ENCODE measurements at places on chromosomes 1 and 21. TPM values are rescaled to one million over a fixed set of nuclear protein-coding genes. Genes with fewer than 3 reads are reported as not detected.

GRCh38 chr1:95126366-95126765, 9.2 kb downstream of the TLCD4 start:
- DNase-seq: no peak

DNA sequence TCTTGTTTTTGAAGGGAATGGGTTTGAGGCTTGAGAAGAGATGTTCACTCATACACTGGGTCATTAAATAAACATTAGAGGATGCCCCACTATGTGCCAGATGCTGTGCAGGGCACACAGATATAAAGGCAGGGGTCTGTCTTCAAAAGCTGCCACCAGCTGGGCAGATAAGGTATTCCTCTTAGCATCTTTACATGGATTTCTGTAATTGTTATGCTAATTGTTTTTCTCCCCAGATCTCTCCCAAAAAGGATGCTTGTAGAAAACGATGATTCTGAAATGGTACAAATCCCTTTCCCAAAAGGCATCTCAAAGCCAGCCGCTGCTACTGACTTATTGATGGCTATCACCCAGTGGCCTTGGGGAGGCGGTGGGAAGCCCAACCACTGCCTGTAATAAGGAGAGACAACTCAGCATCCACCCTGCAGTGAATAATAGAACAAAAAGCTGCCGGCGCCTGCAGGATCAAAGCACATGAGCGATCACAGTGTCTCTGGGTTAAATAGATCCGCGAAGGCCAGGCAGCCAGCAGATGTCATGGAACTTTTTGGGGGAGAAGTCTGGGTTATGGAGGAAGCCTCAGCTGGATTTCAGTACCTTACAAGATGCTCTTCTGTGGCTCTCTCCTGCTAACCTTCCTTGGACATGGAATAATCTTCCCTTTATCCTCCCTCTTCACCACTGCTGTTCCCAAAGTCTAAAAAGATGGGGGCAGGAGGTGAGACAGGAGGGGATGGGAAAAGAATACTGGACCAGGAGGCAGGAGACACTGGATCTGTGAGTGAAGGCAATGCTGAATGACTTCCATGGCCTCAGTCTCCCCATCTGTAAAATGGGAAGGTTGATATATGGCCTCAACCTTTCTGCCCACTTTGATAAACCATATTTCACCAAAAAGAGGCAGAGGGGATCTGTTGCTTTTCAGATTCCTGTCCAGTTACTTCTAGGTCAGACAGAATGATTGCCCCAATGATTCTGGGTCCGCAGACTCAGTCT, 54.8 kb upstream of the CD34 start:
- DNase-seq: no peak

GRCh38 chr21:45582128-45582527, 39.9 kb upstream of the SLC19A1 start:
- no peak for DNase-seq

DNA sequence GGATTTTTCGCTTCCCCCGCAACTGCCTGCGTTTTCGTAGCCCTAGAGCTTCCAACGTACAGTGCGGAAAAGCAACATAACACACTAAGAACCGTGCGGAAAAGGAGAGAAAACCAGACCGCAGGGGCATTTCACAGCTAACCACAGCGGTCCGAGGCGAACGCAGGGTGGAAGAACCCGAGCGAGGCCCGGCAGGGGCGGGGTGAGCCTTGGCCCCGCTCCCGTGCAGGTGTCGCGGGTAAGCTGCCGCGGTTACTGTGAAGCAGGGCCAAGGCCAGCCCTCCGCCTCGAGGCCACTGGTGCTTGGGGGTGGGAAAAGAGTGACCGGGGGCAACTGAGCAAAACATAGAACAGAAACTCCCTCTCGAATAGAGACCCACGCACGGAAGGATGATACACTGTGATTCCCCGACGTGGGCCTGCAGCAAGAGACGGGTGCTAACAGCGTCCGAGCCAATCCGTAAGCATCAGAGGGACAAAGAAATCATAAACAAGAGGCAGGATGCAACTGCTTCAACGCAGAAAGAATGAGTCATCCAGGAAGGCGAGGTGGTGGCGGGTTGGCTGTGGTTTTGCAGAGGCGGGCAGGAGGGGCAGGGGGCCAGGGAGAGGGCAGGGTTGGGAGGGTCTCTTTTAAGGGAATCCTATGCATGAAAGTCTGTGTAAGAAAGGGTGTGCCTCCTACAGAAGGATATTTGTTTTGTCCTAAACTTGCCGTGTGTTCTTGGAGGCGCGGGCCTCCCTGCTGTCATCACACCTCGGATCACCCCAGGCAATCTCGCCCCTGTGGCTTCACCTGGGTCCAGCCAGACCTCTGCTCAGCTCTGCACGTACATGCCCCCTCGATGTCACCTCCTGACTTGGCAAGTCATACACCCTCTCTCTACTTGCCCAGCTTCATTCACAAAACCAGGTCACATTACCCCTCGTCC, 7.3 kb downstream of the GNG4 start:
- no peak for DNase-seq

GRCh38 chr1:152520561-152521090, 6.3 kb downstream of the CRCT1 start:
- DNase-seq: no peak

GRCh38 chr21:14895792-14896191, 169.0 kb downstream of the NRIP1 start:
- DNase-seq: no peak

GRCh38 chr1:16458831-16459230, 18.3 kb downstream of the NECAP2 start:
- no peak for DNase-seq

DNA sequence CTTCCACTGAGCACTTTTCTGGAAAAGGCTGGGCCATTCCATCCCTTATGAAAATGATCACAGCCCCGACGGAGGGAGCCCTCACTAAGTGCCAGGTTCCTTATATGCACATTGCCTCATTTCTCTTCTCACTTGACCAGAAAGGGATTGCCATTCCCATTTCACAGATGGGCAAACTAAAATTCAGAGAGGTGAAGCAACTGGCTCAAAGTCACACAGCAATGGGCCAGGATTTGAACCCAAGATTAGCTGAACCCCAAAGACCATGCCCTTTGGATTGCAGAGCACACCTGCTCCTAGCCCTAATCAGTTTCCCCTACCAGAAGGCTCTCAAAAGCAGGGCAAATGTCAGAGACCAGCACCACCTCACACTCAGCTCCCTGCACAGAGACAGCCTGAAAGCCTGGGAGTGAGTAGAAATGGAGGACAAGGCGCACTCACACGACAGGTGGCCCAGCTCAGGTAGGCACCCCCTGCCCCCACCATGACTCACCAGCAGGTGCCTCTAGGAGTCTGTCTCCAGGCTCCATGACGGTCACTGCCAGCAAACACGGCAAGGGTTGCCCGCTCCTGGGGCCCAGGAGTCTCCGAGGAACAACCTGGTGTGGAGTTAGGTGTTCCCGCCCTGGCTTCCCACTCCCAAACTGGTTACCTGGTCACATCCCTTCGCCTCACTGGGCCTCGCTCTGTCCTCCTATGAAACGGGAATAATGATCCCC, 21.7 kb downstream of the SDC3 start:
- no peak for DNase-seq

DNA sequence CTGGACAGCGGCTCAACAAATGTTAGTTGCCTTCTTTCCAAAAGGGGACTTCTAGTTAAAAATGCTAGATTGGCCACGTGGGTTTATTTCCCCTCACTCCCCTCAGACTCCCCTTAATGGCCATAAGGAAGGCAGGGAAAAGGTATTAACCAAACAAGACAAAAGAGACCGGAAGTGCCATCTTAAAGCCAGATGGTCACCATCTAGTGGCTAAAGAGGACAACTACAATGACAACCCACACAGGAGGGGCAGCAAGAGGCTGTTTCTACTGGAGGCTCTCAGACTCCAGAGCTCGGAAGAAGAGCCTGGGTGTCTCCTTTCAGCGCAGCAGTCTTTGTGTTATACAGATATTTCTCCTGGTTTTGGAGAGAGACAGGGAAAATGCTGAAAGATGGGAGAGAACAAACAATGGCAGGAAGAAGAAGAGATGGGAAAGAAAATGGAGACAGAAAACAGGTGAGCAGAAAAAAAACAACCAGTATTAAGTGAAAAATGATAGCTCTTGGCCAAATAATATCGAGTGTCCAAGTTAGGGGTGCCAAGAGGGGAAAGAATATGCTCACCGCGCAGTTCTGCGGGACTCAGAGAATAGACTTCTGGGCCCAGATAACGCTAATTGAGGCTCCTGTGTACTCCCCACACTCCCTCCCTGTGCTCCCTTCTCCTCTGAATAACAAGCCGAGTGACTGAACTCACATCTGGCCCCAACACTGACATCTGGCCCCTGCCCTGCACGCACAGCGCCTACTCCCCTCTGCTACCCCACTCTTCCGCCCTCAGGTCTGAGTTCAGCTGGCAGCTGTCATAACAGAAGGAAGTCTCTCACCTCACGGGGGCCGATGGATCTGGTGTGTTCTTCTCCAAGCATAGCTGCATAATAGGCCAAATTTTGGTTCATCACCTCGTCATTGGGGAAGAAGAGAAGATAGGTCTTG, 9.6 kb downstream of the P3H1 start:
- peak; percentile 54 for DNase-seq

- DNase-seq: no peak
Measured at GRCh38 chr1:98391175-98391574, 270.3 kb upstream of the SNX7 start.

DNA sequence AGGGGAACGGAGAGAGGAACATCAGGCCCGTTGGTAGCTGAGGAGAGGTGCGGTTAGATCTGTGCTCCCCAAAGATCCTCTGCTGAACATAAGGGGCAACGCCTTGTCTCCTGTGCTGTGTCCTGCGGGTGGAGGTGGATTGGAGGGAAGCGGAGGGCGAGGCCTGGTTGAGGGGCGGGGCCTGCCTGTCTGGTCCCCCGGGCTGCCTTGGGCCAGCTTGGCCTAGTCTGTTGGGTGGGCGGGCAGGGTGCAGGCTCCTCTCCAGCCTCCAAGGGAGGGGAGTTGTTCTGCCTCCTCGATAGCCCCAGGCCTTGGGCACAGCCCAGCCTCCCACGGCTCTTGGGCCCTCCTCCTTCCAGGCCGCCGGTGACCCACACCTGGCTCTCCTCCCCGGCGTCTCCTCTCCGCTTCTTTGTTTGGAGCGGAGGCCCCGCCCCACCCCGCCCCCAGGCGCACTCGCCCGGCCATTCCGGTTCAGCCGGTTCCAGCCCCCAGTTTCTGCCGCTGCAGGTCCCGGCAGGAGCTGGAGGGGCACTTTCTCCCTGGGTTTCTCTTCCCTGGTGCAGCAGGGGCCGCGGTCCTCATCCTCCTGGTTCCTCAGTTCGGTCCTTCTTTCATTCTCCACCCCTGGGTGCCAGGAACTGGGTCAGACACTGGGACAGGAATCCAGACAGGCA, 19.4 kb downstream of the PTPRF start:
- DNase-seq: peak; percentile 84

DNA sequence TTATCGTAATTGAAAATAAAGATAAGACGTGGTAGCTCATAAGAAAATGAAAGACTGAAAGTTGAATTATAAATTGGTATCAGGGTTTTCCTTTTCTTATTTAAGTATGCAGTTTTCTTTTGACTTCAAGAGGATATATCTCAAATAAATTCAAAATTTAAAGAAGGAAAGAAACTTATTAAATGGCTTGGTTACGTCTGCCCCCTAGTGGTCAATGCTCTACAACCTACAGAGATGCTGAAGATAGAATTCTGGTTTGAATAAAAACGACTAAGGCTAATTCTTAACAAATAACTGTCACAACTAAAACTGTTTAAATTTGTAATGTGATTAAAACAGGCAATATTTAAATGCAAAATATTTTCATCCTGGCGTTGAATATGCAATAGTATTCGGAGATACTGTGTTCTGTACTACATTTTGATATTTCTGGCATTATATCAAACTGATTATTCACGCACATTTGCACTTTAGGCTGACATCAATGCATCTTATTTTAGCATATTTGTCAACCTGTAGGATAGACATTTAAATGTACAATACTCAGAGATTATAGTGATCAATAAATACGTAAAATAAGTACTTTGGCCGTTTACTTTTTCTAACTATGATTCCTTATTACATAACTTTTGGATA, 26.8 kb downstream of the IFI44 start:
- DNase-seq: peak; percentile 54

- DNase-seq: no peak
Measured at GRCh38 chr21:9758888-9759287, 762.5 kb upstream of the TPTE start.

Gene KRTAP10-12
- polyA plus RNA-seq: not detected

Gene MIXL1
- polyA plus RNA-seq: 0.16 TPM

Gene PADI1
- polyA plus RNA-seq: 0.06 TPM

Gene ROR1
- 28.9 TPM for polyA plus RNA-seq

Gene KANK4
- 24.1 TPM for polyA plus RNA-seq

Gene RPL22
- 512 TPM for polyA plus RNA-seq

Gene KCNE2
- 0.81 TPM for polyA plus RNA-seq

Gene PSRC1
- 30.7 TPM for polyA plus RNA-seq

Gene CRNN
- not detected for polyA plus RNA-seq

Gene A3GALT2
- polyA plus RNA-seq: 0.44 TPM

Measured in renal pelvis (tissue), 12 donors.